ENCODE measurements at places on chromosomes 5 and 9. TPM values are rescaled to one million over a fixed set of nuclear protein-coding genes. Genes with fewer than 3 reads are reported as not detected.

DNA sequence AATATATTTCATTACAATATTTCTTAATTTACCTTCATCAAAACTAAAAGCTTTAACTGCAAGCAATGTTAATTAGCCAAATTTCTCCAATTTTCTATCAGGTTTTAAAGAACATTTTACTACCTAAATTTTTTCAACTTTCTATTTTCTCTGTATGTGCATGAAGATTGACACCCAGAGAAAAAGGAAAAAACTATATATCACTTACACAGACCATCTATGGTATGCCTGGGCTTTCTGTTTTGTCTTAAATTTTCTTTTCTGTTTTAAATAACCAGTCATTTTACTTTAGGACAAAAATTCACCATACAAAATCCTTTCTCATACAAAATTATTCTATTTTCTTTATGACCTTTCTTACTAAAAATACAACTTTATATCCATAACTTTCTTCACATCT, 13.8 kb upstream of the IL7R start:
- DNase-seq, result no peak

SPATA6L gene
- 4.6 TPM for polyA plus RNA-seq

DNA sequence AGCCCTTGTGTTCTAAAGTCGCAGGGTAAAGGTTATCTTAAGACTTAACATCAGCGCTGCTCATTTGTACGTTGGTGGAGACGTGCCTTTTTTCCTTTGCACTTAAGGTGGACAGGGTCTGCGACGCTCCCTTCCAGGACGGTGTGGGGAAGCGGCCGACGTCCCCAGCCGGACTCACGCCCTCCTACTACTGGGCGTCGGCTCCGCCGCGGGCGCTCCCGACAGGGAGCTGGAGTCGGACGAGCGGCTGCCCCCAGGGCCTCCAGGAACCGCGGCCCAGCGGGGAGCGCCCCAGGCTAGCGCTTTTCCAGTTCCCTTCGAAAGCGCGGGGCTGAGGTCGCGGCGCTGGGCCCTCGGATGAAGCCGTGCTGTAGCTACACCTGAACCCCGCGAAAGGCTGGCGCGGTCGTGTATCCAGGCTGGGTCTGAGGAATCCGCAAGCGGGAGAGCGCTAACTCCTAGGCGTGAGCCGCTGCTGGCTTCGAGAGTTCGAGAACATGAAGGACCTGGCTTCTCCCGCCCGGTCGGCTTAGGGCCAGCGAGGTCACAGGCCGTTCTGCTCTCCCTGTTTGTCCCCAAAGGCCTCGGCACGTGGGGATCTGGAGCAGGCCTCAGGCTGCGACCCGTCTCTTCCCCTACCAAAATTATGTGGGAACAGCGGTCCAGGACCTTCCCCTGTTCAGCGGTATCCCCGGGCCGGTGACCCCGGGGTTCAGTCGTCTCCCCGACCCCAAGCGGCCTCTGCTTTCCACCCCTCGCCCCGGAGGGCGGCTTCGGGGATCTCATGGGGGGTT, 3.8 kb upstream of the DMRT3 start:
- no peak for DNase-seq

- no peak for DNase-seq
These were observed 372.4 kb upstream of the IRX4 start for GRCh38 chr5:2254880-2255750.

TMEM252 gene
- 8.4 TPM for polyA plus RNA-seq

DNA sequence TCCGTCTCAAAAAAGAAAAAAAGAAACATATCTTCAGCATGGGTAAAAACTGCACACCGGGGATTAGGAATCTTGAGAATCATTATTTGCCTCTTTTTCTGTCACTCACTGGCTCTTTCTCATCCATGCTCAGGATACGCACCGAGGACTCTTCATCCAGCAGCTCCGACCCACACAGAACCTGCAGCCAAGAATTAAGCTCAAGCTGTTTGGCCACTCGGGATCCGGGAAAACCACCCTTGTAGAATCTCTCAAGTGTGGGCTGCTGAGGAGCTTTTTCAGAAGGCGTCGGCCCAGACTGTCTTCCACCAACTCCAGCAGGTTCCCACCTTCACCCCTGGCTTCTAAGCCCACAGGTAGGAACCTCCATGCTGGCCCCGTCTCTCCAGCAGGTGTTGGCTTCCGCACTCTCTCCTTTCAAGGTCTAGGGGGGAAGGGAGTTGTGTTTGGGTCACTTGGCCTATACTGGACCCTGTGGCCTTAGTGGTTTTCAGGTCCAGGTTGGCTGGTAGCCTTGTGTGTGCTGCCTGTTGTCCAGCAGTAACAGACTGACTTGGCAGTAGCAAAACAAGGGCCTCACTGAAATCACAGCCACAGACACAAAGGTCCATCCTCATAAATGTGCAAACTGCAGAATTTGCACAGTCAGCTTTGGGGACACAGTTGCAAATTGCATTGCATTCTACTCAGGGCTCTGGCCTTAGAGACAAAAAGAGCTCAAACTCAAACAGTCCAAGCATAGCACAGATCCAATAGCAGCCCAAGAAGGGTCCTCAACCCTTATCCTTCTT, 44.5 kb upstream of the CTSL start:
- DNase-seq, result no peak

KCTD16 gene
- polyA plus RNA-seq, result 2.3 TPM

- no peak for DNase-seq
These were observed 124.5 kb downstream of the EDIL3 start for GRCh38 chr5:84260140-84260539.

MYOZ3 gene
- 5.9 TPM for polyA plus RNA-seq

DNA sequence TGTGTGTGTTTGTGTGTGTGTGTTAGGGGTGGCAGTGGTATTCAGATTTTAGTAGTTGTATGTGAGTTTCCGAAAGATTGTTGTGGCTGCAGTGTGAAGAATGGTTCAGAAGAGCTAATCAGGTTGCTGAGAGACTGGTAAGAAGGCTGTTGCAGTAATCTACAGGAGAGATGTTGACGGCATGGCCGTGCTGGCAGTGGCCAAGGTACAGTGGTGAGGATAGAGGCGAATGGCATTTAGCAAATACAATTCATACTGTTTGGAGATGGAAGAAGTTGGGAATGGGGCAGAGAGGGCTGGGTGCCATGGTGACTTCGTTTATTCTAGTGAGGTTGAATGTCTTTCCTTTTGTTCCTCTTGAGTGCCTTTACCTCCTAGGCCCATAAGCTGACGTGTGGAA, 77.5 kb upstream of the SPATA31D4 start:
- no peak for DNase-seq

- no peak for DNase-seq
These were observed 20.1 kb upstream of the NSMF start for GRCh38 chr9:137478962-137479861.

GRCh38 chr5:17224858-17225511, 7.6 kb downstream of the BASP1 start:
- DNase-seq, result no peak

DNA sequence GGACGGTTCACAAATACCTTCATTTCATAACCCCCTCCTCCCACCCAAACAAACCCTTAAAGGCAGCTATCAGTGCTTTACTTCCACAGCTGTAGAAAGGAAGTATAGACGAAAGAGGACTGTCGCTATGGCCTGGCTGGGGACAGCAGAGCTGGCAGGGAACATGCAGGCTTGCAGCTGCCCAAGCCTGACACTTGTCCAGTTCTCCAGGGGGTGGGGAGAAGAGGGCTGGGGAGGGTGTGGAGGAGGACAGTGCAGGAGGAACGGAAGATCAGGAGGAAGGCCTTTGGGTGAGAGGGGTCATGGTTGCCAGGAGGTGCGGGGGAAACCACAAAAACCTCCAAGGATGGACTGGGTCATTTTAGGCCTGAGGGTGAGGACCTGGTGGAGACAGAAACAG, 25.9 kb downstream of the ARPC5L start:
- DNase-seq, result no peak

DNA sequence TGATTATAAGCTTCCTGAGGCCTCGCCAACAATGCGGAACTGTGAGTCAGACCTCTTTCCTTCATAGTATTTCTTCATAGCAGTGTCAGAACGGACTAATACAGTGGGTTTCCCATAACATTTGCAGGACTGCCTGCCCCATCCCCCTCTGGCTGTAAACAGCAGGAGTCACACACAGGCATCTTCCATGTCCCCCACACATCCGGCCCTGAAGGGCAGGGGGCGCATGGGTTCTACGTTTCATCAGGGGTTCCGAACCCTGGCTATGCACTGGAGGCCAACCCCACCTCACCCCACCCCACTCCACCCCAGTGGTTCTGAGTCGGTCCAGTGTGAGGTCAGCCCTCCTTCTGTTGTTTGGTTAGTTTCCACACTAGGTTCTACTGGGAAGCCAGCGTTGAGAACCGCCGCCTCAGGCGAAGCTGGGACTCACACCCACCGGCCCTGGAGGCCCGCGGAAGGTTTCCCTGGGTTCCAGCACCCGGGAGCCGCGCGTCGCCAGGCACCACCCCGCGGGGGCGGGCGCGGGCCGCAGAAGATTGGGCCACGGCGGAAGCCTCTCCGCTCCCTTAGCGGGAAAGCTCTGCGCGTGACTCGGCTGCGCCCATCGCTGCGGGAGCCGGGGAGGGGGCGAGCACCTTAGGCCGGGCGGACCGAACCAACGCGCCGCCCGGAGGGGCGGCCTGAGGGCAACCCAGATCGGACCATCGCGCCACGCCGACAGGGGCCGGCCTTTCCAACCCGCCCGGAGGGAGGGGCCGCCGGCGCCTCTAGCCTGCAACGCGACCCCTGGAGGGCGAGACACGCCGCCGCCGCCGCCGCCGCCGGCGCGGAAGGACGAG, at the start of gene RUSC2:
Gene RUSC2, plus strand, starts transcription at position 799 of the 842 bp plus-strand sequence. CDS start 56,411 bp downstream, outside the sequence.
- peak; percentile 89 for DNase-seq

CKMT2 gene
- polyA plus RNA-seq, result 10.3 TPM

STKLD1 gene
- polyA plus RNA-seq, result 4.6 TPM

DNA sequence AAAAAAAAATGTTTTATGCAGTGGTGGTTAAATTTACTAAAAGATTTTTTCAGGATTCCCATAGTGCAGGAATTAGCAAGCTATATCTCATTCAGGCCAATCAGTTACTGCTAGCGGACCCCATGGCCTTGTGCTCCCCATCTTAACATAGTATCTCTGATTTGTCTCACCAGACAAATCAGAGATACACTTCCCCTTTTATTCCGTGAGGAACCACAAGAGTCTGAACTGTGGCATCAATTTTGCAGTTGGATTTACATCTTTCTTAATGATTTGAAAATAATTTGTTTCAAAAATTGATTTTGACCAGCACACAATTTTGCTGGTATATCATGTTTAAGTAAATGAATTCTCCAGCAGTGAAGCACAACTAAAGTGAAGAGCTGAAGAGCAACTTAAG, 17.9 kb downstream of the ITGA1 start:
- DNase-seq, result no peak

DNA sequence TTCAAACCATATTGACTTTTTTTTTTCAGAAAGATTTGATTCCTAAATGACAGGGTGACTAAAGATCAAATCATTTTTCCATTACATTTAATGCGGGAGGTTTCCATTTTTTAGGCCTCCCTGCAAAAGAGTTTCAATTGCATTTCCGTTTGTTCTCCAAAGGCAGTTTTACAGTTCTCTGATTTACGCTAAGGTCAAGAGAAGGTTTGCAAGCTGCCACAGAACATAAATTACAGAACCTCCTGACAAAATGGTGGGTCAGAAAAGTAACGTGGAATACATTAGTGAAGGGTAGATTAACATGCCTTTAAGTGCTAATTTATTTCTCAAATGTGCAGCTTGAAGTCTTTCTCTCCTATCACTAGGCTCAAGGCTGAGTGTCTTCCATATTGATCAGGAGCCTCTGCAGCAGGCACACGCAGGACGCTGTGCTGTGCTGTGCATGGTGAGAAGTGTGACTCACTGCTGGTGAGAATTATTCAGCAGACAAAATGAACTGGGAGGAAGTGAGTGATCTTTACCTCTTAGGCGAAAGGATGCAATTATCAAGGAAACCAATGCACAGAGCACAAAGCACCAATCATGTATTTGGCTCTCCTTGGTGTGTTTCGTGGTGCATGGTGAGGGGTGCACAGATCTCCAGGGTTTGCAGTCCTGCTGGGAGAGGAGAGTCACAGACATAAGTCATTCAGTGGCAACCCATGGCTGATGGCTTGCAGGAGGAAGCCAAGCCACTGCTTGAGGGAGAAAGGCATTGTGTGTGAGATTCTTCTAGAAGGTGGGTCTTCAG, 136.3 kb downstream of the TENT4A start:
- peak; percentile 47 for DNase-seq

DNA sequence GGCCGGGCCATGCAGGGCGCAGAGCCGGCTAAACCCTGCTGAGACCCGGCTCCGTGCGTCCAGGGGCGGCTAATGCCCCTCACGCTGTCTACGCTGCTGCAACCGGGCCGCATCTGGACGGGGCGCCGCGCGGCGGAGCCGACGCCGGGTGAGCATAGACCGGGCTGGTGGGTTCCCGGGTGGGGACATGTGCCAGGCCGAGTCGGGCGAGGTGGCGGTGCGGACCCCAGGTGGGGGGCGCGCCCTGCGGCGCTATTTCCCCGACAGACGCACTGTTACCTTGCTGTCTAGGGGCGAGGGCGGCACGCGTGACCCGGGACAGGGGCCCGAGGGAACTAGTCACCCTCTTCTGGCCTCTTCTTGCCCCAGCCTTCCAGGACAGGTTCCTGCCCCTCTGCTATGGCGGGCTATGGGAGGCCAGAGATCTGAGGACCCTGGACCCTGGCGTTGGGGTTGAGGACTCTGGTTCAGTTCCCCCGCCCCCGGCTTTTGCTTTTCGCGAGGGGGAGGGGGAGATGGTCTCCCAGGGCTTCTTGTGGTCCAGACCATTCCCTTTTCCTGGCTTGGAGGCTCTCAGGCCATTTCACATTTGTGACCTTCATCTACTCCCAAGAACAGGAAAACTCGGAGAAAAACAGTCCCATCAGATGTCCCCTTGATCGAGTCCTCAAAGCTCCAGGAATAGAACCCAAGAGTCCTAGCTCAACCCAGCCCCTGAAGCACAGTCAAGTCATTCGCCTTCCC, 536 bp downstream of the SLC27A4 start:
- no peak for DNase-seq

- no peak for DNase-seq
These were observed 112.0 kb upstream of the IL12B start for GRCh38 chr5:159442206-159442850.

SLC36A2 gene
- 7.6 TPM for polyA plus RNA-seq

- DNase-seq, result no peak
These were observed 81.1 kb downstream of the PTPN3 start for GRCh38 chr9:109417054-109417453.

DNA sequence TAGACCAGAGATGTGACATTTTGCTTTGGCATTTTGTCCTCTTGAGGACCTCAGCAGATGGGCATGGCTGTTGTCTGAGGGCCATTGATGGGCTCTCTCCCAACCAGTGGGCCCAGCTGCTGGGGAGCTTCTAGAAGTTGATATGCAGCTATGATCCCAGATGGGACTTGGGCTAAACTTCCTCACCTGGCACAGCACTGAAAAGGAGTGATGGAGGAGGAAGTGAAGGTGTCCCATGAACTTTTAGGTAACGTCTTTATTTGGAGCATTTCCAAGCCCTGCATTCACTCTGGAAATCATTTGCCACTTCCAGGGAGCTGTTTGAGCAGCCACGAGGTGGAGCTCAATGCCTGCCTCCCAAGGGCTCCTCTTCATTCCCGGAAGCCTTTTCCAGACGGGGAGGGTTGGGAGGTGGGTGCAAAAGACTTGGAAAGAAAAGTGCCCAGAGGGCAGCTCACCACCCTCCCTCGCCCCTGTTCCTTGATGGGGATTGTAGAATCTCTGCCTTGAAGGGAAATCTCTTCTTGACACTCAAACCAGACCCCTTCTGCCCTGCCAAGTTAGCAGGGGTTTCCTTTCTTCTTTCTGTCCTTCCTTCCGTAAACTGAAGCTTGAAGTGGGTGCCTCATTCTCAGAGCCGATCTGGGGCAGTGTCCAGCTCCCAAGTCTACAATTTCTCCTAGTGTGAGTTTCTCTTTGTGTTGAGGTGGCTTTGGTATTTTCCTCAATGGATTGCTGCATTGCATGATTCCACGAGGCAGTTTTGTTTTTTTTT, 18.1 kb upstream of the NEUROG1 start:
- no peak for DNase-seq

DNAI1 gene
- 3.8 TPM for polyA plus RNA-seq
